ENCODE measurements at places on chromosomes 7 and 10.

DNA sequence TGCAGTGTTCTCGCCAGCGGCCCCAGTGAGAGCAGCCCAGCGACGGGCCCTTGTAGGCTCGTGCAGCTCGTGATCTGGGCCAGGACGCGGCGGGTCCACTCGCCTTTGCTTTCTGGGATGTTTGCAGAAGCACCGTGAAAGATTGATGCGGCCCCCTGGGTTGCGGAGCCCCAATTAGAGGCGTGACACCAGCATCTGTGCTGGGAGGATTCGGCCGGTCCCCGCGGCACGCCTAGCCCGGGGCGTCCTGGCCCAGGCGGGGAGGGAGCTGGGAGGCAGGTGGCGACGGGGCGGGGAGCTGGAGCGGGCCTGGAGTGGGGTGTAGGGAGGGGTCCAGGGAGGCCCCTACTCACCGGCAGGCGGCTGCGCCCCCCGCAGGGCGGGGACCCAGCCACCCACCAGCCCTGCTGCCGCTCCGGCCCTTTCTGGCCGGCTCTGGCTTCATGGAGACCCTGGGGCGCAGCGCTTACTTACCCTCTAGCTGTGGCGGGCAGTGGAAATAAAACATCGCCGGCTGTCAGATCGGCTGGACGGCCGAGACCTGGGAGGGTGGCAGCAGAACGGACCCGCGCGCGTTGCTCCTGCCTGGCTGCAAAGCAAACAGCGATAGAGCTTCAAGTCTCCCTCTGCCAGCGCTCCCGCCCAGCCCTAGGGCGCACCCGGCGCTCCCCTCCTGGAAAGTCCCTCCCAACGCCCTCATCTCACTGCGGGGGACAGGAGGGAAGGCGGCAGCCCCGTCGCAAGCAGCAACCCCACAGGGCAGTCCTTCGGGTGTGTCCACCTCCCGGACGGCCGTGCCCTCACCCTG is 752 bp downstream of the DRGX start:
- no peak for DNase-seq

DNA sequence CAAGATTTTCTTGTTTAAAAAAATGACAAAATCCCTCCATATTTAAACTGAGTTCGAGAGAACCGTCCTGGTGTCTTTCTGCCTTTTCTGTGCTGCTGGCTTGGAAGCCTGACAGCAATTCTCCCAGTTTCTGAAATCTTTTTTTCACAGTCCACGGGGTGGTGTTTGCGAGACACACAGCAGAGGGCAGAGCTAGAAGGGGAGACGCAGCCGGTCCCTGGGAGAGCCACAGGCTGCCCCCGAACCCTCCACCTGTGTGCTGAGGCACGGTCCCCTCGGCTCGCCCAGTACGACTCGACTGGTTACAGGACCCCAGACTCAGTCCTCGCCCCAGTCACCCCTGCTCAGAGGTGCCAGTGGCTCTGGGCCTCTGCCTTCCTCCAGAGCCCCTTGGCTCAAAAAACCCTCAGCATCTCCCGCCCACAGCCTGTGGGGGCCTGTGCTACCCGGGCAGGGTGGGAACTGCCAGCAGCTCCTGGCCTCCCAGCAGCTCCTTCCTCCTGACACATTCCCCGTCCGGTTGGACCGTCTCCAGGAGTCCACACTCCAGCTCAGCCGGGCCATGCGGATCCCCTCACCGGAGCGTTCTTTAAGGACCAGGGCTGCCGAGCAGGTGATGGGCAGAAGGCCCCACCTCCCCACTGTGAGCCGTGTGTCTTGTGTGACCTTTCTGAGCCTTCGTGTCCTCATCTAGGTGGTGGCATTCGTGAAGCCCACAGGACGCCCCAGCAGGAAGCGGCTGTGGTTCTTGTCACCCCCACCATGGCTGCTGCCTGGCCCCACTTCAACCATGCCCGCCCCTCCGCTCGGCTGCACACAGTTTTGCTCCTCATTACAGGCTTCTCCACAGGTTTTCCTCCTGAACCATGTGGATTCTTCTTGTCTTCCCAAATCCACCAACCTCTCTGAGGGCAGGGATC is 52.3 kb upstream of the EN2 start:
- no peak for DNase-seq

DNA sequence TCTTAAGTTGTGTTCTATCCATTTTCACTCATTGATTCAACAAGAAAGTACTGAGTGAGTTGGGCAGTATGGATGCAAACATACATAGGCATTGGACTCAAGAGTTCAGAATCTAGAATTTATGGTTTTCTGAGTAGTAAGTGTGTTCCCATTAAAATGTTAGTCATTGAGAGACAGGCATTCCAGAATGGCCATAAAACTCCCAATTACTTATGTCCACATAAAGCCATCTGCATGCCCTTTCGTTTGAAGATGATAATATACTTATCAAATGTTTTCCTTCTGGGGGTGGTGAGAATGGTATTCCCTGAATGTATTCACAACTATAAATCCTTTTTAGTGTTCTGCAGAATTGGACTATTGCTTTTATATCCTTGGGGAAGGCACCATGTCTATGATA is 131.6 kb downstream of the CD36 start:
- DNase-seq = no peak

DNA sequence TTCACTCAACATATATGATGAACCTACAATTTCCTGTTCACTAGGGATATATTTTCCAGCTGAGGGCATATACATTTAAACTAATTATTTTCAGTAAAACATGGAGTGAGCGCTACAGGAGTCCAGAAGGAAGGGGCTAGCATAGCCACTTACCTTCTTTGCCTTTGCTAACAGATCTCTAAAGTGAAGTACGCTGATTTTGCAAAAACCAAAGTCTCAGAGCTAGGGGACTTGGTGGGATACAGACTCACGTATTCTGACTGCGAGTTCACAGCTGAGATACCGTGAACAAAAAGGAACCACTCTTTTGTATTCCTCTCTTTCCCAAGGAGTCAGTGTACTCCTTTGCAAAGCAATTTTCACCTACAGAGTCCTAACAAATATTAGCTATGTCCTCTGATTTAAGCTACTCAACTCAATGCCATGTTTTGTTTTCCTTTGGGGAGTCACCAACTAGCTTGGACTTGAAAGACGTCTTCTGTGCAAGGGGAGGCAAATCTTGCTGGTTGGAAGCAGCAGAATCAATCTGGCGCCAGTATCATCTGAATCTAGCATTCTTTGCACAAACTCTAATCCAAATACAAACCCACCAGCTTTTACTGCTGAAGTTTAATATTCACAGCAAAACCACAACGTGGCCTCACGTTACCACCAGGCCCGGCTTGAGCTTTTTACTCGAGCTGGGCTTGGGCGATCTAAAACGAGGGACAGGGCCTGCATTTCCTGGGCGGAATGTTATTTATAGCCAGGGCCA is 657 bp downstream of the CDNF start:
- DNase-seq = no peak

- no peak for DNase-seq
Observed at GRCh38 chr7:23470330-23471105, at the start of gene IGF2BP3. TSS of gene IGF2BP3 (minus strand) at chr7:23470491. CDS start at chr7:23470110, 381 bp downstream.

DNA sequence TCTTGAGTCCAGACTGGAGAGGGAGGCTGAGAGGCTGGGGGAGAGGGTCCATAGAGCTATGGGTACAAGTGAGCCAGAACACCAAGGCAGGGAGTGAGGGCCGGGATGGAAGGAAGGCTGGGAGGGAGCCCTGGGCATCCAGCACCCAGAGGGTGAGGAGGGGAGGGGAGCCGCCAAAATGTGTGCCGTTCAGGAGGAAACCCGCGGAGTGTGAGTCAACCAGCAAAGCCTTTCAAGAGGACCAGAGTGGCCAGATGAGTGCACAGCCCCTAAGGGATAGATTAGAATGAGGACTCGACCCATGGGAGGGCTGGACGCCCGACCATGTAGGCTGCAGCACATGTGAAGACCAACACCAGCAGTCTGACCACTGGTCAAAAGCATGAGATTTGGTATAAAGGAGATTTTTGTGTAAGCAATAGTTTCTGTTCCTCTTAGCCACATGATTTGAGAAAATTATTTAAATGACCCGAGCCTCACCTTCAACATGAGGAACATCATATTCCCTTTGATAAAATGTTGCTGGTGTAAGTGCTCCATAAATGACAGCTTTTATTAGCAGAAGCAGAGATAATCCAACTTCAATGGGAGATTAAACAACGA is 179.7 kb upstream of the GRB10 start:
- DNase-seq = no peak

DNA sequence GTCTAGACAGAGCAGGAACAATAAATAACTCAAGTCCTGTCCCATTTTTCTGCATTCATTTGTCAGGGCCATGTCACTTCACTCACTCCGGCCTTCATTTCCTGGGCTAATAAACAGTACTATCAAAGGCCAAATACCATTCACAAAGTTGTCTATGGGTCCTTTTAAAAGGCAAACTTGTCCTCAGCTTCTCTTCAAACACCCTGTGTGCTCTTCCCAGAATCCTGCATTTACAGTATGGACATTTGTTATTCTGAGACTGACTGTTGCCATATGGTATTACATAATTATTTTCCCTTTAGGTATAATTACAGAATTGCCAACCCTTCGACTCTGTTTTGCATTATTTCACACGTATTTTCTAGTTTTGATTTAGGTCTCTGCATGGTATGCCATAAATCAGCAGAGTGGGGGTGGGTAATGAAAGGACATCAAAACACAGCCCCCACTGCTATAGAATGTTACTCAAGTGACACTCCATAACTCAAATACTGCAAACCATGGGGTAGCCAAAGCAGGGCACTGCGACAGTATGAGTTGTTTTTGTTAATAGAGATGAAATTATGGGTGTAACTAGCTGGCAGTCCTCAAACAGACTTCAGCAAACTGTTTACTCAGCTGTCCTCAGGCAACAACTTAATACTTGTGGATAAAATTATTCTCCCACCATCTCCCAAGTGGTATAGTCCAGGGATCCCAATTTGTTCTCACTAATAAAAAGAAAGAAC is 183.7 kb downstream of the TRIL start:
- no peak for DNase-seq

All from stimulated activated CD4-positive, alpha-beta T cell treated with anti-CD3 and anti-CD28 coated beads, TNF-alpha, amount 100 ng/mL, for 1 hour (primary cell).